Temporal lobe (tissue), 4 donors: ENCODE measurements at places on chromosomes 6 and 20. TPM values are rescaled to one million over a fixed set of nuclear protein-coding genes. Genes with fewer than 3 reads are reported as not detected.

TRIM31 gene
- total RNA-seq: not detected

PDYN gene
- total RNA-seq: 4.9 TPM

FOXP4 gene
- total RNA-seq: 2.2 TPM

FLOT1 gene
- total RNA-seq: 49.9 TPM

KIF6 gene
- 0.98 TPM for total RNA-seq

COL11A2 gene
- total RNA-seq: 1.2 TPM

HLA-DQA2 gene
- total RNA-seq: not detected

CLVS2 gene
- 43.3 TPM for total RNA-seq

HLA-B gene
- 15.2 TPM for total RNA-seq

OR2H2 gene
- total RNA-seq: not detected

KCNK5 gene
- total RNA-seq: 0.25 TPM

DPPA5 gene
- total RNA-seq: not detected

KLHDC3 gene
- 97.4 TPM for total RNA-seq

SLCO4A1 gene
- 1.7 TPM for total RNA-seq

SYCP2L gene
- 7.1 TPM for total RNA-seq

ADGRF5 gene
- total RNA-seq: 7.9 TPM

PLG gene
- total RNA-seq: not detected

NDRG3 gene
- 40.3 TPM for total RNA-seq

BPIFB1 gene
- total RNA-seq: not detected

PPP1R14C gene
- 48.7 TPM for total RNA-seq

SCRT2 gene
- total RNA-seq: 4.7 TPM

TMC2 gene
- total RNA-seq: 3.4 TPM

C6orf118 gene
- 6.4 TPM for total RNA-seq

GSTA1 gene
- total RNA-seq: not detected

EMILIN3 gene
- 3.7 TPM for total RNA-seq

GLP1R gene
- total RNA-seq: under 0.01 TPM
